ENCODE measurements at places on chromosomes 11 and 22.
A peak's percentile ranks its signal among the peaks of the same experiment; 100 is the strongest.

DNA sequence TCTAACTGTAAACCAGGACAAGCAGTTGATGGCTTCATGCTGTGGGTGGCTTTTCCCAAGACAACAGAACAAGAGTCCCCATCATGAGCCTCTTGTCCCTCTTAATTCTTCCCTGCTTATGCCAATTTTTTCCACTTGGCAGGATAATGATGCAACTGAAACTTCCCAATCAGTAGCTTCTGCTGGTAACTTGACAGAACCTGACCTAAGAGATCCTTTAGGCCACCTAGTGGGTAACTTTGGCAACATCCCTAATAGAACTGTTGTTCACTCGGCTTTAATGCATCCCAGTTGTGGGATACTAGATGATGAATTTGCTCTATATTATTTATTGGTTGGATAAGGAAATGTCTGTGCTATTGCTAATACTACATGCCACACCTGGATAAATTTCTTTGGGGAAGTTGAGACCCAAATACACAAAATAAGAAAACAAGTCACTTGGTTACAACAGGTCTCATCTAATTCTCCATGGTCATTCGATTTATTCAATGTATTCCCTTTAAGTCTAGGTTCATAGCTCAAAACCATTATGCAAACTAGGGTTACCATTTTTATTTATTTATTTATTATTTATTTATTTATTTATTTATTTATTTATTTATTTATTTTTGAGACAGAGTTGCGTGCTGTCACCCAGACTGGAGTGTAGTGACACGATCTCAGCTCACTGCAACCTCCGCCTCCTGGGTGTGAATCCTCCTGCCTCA is 41.4 kb upstream of the NFAM1 start:
- DNase-seq, result peak; percentile 3

DNA sequence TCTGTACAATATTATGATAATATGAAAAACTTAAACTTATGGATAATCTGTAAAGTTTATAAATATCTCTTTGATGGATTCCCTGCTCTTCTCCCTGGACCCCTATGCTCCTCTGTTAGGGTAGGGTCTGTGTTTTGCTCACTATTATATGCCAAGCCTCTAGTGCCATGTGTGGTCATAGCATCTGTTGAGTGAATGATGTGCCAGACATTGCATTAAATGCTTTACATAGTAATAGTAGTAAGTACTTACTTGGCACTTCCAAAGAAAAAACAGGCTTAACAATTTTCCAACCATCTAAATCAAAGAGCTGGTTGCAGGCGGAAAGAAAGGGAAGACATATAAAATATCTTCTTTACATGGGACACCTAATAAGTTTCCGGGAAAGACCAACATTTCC is 46.8 kb downstream of the LGR4 start:
- no peak for DNase-seq

DNA sequence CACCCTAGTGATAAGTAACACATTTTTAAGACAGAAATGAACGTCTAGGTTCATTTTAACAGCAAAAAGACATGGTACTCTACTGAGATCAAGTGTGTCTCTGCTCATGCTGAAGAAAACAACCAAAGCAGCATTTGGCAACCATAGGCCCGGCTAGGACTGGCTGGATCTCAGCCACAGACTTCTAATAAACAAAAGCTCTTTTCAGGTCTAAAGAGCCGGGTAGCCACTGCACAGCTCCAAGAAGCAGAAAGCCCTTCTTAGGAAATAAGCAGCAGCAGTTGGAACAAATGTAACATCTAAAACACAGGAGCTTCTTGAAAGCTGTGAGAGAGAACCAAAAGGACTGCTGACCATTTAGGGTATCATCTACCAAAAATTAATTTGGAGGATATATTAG is 37.6 kb downstream of the PITPNB start:
- DNase-seq, result no peak

GRCh38 chr22:31239771-31240370 is 27.8 kb downstream of the LIMK2 start:
- no peak for DNase-seq

Measured in effector CD4-positive, alpha-beta T cell (primary cell).